SK-N-DZ (cell line): ENCODE measurements at places on chromosomes 11 and 22.

GRCh38 chr11:109480251-109480650, 58.3 kb downstream of the C11orf87 start:
- DNase-seq: no peak

- no peak for DNase-seq
Observed at GRCh38 chr22:19884161-19884953, 29.7 kb upstream of the GNB1L start.

DNA sequence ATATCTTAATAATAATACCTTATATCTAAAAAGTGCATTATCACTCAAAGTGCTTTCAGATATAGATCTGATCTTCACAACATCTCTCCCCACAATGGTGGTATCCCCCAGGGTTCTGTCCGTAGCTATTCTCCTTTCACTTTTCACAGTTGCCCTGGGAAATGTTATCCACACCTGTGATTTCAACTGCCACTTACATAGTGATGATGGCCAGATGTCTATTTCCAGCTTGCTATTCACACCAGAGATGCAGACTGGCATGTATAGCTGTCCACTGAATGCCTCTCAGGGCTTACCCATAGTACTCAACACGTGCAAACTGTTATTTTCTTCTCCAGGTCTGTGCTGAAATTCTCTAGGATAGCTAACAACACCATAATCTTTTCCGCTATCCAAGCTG, 724.7 kb downstream of the DLG2 start:
- peak; percentile 15 for DNase-seq

GRCh38 chr11:101187748-101188147, 58.1 kb upstream of the PGR start:
- DNase-seq: no peak

GRCh38 chr11:112227471-112227870, 1.2 kb downstream of the PTS start:
- DNase-seq: no peak

DNA sequence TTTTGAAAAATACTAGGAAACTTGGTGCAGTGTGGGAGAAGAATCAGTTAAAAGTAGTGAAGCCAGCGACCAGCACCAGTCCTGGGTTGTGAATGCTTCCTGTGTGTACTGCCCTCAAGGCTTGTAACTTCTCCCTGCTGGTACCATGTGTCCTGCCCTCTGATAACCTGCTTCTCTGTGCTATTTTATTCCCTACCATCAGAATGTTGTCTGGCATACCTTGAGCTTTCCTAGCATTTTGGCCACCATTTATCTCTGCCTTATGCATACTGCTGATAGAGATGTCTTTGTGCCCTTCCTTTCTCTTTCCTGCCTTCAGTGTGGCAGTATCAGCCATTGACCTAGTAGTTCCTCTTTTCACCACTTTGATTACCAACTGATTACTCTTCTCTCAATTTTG, 2.0 kb downstream of the GTF2H1 start:
- no peak for DNase-seq

DNA sequence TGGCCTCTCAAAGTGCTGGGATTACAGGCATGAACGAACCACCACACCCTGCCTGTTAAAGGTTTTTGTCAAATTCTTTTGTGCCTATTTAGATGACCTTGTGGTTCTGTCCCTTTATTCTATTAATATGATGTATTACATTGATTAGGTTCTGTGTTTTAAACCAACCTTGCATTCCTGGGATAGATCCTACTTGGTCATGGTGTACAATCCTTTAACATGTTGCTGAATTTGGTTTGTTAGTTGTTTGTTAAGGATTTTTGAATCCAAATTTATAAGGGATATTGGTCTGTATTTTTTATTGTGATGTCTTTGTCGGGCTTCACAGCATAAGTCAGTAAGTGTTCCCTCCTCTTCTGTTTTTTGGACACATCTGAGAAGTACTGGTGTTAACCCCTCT, 29.0 kb upstream of the CLDN5 start:
- DNase-seq: no peak

- no peak for DNase-seq
Observed at GRCh38 chr22:17655289-17655688, 16.7 kb downstream of the BCL2L13 start.

DNA sequence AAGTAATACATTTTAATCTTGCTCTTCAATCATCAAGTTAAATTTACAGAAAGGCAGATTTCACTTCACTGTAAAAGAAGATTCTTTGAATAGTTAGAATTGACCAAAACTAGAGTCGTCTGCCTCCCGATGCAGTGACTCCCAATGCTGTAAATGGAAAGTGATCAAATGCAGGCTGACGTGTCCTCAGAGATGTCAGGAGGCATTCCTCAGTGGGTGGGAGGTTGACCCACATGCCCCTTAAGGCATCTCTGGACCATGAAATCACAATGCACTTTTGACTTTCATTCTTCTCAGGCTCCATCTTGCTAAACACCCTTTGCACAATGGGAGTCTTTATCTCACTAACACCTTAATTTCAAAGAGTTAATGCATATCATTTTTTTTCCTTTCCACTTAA, 19.0 kb upstream of the CECR2 start:
- no peak for DNase-seq

DNA sequence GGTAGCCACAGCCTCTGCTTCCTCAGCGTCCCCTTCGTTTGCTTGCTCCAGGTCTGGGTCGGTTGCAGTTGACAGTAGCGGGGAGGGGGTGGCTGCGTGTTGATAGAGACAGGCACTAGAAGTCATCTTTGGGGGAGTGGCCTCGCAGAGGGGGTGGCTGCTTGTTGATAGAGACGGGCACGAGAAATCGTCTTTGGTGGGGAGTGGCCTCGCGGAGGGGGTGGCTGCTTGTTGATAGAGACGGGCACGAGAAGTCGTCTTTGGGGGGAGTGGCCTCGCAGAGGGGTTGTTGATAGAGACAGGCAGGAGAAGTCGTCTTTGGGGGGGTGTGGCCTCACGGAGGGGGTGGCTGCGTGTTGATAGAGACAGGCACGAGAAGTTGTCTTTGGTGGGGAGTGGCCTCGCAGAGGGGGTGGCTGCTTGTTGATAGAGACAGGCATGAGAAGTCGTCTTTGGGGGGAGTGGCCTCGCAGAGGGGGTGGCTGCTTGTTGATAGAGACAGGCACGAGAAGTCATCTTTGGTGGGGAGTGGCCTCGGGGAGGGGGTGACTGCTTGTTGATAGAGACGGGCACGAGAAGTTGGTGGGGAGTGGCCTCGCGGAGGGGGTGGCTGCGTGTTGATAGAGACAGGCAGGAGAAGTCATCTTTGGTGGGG, 328.3 kb downstream of the TBC1D22A start:
- no peak for DNase-seq

GRCh38 chr11:114307524-114308203, 11.5 kb downstream of the NNMT start:
- no peak for DNase-seq

GRCh38 chr11:107293677-107294344, 163.8 kb downstream of the CWF19L2 start:
- DNase-seq: no peak

DNA sequence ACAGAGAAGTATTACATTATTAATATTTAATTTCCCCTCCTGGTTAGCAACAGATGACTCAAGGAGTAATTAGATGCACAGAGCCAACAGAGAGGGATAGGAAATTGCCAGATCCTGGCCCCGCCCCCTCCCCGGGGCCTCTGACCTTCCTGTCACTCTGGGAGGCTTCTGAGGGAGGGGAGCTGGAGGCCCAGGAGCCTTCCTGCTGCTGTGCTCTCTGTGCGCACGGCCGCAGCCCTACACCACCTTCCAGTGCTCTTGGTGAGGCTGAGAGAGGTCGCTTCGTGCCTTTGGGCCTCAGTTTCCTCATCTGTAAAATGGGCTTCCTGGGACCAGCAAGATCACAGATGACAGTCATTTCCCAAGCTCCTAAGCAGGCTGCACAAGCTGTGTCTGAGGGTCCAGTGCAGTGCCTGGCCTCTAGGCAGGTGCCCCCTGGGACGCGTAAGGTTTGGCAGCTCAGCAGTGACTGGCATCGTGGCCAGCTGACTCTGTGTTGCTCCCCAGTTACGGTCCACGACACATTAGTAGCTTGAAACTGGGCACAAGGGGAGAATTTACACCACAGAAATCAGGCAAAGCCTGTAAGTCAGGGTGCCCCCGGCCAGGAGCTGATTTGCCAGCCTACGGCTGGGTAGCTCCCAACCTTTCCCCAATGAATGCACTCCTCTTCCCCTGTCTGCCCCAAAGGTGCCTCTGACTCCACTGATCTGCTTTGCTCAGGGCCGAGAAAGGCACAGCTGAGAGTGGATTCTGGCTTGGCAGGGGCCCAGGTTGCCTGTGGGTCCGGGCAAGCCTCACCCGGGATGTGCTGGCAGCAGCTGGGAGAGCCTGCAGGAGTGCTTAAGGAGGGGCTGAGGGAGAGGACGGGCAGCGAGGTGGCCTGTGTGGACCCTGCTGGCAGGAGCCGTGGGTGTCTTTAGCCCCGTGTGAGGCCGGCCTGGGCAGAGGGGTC, 2.3 kb downstream of the ADORA2A start:
- DNase-seq: peak; percentile 50

DNA sequence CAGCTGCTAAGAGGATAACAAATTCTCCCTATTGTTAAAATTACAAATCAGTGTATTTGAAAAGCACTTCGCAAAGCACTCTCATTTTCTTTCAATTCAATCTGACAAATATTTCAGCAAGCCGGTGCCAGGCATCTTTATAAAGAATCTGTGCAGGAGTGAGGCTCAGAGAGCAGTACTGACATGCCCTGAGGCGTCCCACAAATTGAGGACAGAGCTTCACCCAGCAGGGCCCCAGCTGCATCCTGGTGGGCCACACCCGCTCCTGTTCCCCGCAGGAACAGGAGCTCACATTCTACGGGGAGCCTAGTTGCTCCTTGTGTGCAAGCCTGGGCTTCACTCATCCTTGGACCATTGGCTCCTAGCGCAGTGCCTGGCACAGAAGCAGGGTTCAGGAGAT, 60.9 kb upstream of the EIF3D start:
- no peak for DNase-seq

DNA sequence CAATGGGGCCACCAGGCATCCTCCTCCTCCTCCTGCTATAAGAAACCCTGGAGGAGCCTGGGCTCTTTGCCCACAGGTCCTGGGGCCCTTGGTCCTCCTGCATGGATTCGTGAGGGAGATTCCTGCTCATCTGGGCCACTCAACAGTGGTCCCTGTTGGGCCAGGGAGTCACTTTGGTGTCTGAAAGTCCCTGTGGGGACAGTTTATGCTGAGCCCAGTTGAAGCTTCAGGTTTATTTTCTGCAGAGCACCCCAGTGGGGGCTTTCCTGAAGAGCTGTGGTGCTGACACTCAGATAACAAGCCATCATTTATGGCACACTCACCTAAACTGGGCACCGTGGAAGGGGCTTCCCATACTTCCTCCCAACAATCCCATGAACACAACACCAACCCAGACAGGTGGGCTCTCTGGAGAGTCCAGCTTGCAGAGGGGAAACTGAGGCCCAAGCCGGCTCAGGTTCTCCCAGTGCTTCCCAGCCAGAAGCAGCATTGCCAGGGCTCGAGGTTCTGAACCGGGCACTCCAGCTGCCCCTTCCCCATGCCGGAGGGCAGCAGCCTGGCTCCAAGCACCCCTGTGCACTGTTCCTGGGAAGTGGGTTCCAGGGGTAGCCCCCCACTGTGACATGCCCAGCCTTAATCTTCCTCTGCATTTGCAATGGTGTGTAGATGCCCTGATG, 91.3 kb downstream of the MYEOV start:
- DNase-seq: no peak

DNA sequence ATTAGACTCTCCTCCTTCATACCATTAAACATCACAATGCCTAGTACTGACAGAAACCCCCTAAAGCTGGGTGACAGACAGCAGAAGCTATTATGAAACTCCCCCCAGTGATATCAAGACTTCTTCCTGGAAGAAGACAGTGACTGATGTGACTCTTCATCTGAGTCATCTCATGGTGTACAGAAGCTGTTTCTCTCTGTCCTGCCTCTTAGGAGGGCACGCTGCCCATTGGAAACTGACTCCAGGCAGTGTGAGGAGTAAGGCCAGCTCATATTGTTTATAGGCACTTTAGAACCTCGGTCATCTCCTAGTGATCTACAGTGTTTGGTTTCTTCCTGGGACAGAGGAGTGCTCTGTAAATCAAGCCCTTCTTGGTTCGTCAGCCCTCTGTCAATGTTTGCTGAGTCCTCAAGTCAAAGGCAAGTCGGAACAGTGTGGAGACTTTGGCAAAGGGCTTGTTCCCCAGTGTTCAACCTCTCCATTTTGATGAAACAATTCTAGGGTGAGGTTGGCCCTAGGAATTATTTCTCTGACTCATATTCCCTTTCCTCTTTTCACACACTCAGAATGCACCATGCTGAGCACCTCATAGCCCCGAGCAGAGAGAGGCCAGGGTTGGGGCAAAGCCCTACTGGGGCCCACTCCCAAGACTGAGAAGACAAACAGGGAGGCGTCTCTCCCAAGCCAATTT, 172.5 kb upstream of the TMEM45B start:
- no peak for DNase-seq

DNA sequence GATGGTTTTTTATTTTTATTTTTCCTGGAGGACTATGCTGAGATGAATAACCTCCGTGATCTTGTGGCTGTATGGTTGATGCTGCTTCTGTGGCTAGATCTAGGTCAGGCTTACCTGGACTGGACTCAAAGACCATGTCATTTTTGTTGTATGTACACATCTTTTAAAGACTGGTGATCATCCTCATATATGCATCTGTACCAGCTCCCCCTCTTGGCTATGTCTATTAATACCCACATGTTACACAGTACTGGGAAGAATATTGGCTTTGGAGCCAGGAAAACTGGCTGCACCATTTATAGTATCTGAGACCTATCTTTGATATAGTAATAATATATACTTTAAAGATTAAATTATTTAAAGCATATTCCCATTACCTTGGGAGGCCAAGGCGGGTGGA, 18.4 kb upstream of the PITPNB start:
- no peak for DNase-seq

GRCh38 chr22:45515676-45516075, 13.0 kb downstream of the FBLN1 start:
- DNase-seq: no peak

- DNase-seq: peak; percentile 83
Observed at GRCh38 chr11:46537537-46538295, 56.1 kb downstream of the AMBRA1 start.

- DNase-seq: no peak
Observed at GRCh38 chr11:111944651-111945051, 7.5 kb downstream of the DIXDC1 start.

DNA sequence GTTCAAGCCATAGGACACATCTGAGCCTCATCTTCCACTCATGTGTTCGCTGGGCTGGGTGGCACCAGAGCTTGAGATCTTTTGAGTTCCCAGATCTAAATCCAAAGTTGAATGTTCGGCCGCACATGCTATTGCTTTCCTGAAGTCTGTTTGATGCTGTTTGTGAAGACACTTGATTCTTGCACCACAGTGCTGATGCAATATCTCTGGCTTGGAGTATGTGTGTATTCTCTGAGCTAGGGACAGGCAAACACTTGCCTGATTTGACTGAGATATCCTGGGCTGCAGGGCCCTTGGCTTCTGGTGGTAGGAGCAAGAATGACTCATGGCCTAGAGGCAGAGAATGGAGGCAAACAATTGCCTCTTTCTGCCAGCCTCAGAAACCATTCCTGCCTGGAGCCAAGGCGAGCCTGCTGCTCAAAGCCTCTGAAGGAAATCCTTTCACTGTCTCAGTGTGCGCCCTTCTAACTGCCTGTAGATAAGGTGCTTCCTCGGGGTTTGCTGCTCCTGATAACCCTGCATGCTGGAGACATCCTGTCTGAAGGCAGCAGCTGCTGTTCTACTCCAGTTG, 73.0 kb downstream of the CYB5R2 start:
- DNase-seq: no peak

- DNase-seq: no peak
Observed at GRCh38 chr11:120338107-120338933, 2.1 kb downstream of the ARHGEF12 start.
